ENCODE measurements at places on chromosomes 4 and X.

- DNase-seq: no peak
Observed at GRCh38 chr4:2873329-2873728, 29.7 kb downstream of the ADD1 start.

DNA sequence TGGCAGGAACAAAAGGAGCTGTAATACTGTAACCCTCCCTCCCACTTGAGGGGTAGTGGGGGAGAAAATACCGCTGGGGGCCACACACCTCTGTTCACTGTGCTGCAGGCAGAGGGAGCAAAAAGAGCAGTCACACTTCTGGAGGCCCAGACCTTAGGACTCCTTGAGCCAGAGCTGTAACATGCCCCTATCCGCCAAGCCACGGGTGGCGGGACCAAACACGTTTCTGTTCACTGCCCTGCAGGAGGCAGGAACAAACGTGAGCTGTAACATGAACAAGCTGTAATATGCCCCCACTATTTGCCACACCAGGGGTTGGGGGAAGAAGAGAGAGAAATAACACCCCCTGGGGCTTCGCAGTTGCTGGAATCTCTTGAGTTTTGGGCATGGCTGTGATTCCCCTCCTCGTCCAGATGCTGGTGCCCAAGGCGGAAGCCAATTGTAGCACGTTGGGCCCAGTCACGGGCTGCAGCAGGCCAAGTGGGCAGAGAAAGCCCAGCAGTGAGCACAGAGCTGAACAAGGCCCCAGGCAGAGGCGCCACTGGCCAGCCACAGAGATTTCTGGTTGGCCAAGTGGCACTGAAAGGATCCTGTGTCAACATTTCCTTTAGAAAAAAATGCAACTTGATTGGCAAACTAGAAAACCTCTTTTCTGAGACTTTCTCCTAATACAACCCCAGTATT, 509.7 kb downstream of the INPP4B start:
- no peak for DNase-seq

DNA sequence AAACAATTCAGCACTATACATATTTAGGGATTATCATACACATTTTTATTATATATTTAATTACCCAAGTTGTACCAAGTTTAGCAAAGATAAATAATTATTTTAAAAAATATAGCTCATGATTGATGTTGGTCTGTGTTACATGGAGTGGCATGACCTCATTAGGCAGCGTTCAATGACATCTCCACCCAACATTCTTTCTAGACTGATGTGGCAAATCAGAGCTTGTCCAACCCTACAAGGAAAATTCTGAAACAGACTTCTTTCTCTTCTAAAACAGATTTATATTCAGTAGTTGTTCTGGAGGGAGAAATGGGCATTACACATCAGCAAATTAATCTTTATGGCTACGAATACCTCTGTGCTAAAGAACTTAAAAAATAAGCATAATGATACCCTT, 189.7 kb downstream of the PDGFC start:
- DNase-seq: no peak

DNA sequence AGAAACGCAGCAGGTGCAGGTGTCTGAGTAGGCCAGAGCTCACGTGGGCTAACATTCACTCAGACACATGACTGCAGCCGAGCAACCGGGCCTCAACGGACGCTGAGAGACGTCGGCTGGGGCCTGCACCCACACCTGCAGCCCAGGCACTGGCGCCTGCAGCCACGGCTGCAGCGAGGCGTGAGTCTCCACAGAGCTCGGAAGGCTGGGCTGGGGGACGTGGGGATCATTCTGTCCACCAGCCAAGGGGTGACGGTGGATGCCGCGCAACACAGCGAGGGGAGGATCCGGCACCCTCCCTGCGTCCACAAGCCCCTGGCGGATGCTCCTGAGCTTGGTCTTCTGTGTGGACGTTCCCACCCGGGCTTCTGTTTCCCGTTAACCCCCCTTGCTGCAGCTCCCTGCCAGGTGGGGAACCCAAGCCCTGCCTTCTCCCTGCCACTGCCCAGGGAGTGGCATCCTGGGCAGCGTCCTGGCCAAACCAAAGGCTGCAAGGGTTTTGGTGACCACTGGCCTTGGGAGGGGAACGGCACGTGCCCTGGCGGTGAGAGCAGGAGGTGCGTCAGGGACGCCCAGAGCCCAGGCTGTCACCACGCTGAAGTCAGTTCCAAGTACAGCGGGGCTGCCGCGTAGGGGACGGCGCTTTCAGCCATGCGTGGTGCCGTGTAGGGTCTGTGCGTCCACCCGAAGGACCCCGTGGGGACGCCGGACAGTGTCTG, 16.3 kb downstream of the PPP2R3B start:
- no peak for DNase-seq

- DNase-seq: peak; percentile 33
Observed at GRCh38 chr4:109690690-109691410, 12.4 kb downstream of the CASP6 start.

DNA sequence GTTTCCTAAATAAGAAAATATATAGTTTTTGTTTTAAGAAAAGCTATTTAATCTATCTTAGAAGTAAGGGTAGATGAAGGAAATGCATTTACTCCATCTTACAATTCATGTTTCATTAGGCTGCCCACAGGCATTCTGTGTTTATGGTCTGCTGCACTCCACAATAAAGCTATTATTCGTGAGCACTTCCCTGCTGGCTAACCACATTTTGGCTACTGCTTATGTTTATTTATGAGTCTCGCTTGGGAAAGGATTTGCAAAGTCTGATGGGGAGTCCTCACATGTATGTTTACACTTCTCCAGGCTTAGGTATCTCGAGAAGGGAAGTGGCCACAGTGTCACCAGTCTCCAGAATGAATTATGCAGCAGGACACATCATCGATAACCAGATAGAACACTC, 260.8 kb upstream of the VCX start:
- no peak for DNase-seq

GRCh38 chr4:8319061-8319460, 49.5 kb downstream of the HTRA3 start:
- DNase-seq: no peak

- peak; percentile 71 for DNase-seq
Observed at GRCh38 chr4:153345012-153345981, 809 bp downstream of the MND1 start.

GRCh38 chrX:130799393-130799792, 103.6 kb downstream of the ENOX2 start:
- DNase-seq: no peak

DNA sequence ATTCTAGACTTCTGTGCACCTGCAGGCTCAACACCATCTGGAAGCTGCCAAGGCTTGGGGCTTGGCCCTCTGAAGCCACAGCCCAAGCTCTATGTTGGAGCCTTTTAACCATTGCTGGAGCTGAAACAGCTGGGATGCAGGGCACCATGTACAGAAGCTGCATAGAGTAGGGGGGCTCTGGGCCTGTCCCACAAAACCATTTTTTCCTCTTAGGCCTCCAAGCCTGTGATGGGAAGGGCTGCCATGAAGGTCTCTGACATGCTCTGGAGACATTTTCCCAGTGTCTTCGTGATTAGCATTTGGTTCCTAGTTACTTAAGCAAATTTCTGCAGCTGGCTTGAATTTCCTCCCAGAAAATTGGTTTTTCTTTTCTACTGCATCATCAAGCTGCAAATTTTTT, 999.3 kb upstream of the GRIA3 start:
- no peak for DNase-seq

DNA sequence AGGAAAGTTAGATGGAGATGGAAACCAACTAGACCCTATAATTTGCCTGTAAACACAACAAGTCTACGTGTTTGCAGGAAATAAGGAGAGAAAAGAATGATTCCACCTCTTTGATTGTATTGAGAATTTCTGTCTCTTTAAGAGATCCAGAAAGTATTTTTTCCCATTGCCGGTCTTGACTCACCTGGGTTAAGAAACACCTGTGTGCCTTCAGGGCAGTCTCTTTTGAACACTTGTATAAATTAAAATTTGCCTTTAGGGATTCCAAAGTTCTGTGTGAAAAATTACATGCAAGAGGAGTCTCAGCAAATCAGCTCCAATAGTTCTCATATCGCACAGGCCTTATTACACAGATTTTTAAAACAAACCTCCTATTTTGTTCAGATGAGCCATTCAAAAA, 46.0 kb upstream of the SMAD1 start:
- DNase-seq: no peak

- DNase-seq: no peak
Observed at GRCh38 chrX:27598312-27598711, 8.2 kb downstream of the DCAF8L2 start.

DNA sequence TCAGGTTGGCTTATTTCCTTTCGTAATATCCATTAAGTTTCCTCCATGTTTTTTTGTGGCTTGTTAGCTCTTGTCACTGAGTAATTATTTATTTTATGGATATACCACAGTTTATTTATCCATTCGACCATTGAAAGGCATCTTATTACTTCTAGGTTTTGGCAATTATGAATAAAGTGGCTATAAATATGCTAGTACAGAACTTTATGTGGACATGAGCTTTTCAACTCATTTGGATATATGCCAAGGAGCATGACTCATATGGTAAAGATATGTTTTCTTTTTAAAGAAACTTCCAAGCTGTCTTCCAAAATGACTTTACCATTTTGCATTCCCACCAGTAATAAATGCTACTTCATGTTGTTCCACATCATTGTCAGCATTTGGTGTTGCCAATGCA, 803.6 kb downstream of the GLUD2 start:
- no peak for DNase-seq

GRCh38 chr4:20506827-20507226, 193.4 kb upstream of the PACRGL start:
- no peak for DNase-seq

GRCh38 chrX:150934453-150934852, 36.0 kb upstream of the CD99L2 start:
- DNase-seq: no peak

DNA sequence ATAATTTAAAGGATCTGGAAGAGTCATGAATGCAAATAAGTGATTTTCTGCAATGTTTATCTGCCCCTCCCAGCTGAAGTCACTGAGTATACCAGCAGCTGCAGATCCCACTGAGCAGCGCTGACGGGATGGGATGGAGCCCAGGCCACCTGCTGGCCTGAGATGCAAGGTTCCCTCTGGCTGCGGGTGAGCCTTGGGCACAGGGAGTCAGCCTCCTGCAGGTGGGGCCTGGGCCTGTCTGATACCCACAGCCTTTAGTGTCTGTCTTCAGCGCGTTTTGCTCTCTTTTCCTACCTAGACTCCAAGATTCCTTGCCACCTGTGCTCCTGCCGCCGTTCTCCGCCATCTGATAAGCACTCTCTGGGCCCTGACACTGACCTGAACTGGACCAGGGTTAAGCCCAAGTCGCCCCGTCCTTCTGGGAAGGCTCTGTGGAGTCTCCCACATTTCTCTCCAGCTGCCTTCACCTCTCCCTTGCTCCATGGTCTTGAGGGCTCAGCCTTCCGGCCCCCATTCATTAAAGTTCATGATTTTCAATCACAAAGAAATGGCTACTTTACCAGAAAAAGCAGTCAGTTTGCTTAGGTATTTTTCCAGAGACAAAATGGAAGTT, 223.1 kb upstream of the FAT1 start:
- DNase-seq: no peak

- no peak for DNase-seq
Observed at GRCh38 chr4:105714071-105714521, 5.5 kb downstream of the GSTCD start.

- DNase-seq: no peak
Observed at GRCh38 chr4:108261026-108261425, 92.3 kb upstream of the LEF1 start.

GRCh38 chr4:139785356-139785755, 119.7 kb downstream of the MGST2 start:
- no peak for DNase-seq

- no peak for DNase-seq
Observed at GRCh38 chr4:70613306-70614183, 15.0 kb upstream of the ENAM start.

DNA sequence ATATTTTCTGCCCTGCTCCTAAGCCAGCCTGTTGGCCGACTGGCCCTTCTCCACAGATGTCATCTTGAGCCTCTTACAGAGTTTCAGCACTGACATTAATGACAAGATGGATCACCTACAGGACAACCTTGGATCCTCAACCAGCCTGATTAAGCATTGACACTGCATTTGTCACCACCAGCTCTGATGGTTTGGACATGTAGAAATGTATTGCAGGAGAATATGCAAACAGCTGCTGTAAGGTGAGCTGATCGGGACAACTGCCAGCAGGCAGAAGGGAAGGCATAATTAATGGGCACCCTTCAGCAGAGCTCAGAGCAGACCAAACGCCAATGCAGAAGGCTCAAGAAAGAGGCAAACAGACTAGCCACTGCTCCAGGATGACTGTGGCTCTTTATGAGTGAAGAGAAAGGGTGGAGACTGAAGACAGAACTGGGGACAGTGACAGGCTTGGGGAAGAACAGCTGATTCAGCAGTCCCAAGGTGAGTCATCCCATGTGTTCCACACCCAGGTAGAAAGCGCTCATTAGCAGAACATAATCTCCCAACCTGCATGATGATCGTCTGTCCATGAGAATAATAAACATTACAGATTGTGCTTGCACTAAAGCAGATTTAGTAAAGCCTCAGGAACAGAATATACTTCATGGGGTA, 6.7 kb downstream of the CORIN start:
- DNase-seq: no peak

GRCh38 chrX:107713203-107713542, 62.4 kb downstream of the TSC22D3 start:
- DNase-seq: no peak

DNA sequence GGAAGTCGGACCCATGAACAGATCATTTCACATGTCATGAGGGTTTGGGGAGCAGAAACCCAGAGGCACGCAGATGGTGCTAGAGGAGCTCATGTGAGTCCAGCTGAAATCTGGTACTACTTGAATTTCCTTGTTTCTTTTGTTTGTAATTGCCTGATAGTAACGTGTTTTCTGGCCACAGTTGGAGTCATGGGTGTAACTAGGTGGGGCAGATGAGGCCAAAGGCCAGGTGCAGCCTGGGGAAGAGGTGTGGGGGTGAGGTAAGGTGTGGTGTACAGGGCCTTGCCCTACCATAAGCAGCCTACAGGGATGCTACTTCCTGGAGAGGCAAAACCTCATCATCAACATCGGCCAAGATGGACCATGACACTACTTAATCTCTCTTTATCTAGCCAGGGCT, 271.4 kb downstream of the PTTG2 start:
- DNase-seq: no peak

DNA sequence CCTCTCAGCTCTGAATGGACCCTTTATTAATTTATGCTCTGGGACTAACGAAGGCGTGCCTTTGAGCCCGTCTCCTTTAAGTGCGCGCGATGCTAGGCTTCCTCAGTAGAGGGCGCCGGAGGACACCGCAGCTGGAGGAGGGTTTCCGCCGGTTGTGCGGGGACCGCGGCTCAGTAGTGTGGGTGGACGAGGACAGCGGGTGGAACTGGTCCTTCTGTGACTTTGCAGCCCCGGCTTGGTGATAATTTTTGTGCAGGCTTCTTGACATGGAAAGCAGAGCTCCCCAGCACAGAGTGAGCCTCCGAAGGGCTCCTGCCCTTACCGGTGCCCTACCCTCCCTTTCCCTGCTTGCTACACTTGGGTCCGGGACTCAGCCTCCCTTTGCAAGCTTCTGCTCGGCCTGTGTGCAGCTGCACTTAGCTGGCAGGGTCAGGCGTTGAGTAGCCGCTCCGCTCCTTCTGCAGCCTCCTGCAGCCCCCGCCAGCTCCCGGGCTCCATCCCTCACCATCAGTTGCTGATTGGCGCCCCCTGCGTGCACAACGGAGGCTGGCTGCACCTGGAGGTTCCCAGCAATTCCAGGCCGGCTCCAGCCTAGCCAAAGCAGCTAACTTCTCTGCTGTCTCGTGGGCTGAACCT, 26.8 kb upstream of the BOD1L1 start:
- DNase-seq: peak; percentile 83

GRCh38 chrX:65596270-65597034, 61.9 kb upstream of the LAS1L start:
- DNase-seq: peak; percentile 62

All from activated CD4-positive, alpha-beta T cell treated with anti-CD3 and anti-CD28 coated beads, Interleukin-2, amount 10 ng/mL, durations not matched to agents 7 days and 5 days (primary cell).